GM23248 (cell line): ENCODE measurements at places on chromosomes 7 and 10. TPM values are rescaled to one million over a fixed set of nuclear protein-coding genes. Genes with fewer than 3 reads are reported as not detected.
A peak's percentile ranks its signal among the peaks of the same experiment; 100 is the strongest.

The PRSS1 gene
- not detected in 2 replicates for polyA plus RNA-seq

- peaks cover 10% of the 10 kb centered on the region for H3K4me1 ChIP-seq
- H3K27me3 ChIP-seq, result no peaks in the 10 kb centered on the region
- H3K27ac ChIP-seq, result no peak overlapping the region
- no peak overlapping the region for H3K4me3 ChIP-seq
- H3K36me3 ChIP-seq, result no peaks in the 10 kb centered on the region
These were observed 15.6 kb upstream of the AKR1C3 start for GRCh38 chr10:5078547-5079180.

DNA sequence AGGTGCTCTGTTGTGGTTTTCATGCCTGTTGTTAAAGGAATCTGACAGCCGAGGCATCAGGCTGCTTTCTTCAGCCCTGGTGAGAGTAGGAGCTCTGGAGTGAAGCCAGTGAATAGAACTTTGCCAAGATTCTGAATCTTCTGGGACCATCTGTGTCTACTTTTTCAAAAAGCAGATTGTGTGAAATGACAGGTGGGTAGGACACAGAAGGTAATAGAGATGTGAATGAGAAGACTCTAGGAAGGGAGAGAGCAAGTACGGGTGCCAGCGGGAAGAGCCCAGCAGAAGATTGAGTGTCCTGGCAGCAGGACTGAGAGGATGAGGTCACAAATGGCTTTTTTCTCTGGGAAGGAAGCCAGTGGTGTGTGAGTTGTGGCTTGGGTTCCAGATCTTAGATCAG is 429.2 kb downstream of the SDK1 start:
- no peak overlapping the region for H3K27ac ChIP-seq
- no peak for DNase-seq
- H3K36me3 ChIP-seq, result no peaks in the 10 kb centered on the region
- H3K27me3 ChIP-seq, result no peaks in the 10 kb centered on the region

GRCh38 chr7:29126804-29127203 is 19.5 kb downstream of the CPVL start:
- no peak overlapping the region for H3K27ac ChIP-seq
- no peak for DNase-seq
- H3K4me1 ChIP-seq, result no peaks in the 10 kb centered on the region
- no peak overlapping the region for H3K4me3 ChIP-seq
- peaks cover 12% of the 10 kb centered on the region for H3K27me3 ChIP-seq

GRCh38 chr10:62081341-62082270 is 180.1 kb downstream of the ARID5B start:
- no peaks in the 10 kb centered on the region for H3K27me3 ChIP-seq
- H3K27ac ChIP-seq, result peak overlapping the region; percentile 93
- peaks cover 34% of the 10 kb centered on the region for H3K36me3 ChIP-seq

DNA sequence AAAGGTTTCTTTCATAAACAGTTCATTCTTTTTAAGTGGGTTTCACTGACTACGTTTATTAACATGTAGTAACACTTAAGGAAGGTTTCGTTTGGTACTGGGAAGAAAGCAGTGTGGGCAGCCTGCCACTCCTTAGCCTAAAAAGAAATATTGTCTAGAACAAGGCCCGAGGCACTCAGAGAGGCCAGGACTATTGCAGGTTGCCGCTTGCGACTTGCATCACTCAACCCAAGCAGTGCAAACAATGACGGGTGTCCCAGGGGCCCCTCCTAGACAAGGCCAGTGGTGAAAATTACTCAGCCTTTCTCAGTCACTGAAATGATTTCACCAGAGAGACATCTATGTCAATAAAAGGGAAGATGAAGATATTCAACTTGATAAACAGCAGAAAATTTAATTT is 243.9 kb downstream of the SNX13 start:
- H3K4me1 ChIP-seq, result no peaks in the 10 kb centered on the region
- H3K36me3 ChIP-seq, result peaks cover 4% of the 10 kb centered on the region; the same call in 1 of the 2 replicates
- H3K27me3 ChIP-seq, result no peaks in the 10 kb centered on the region
- peak; percentile 57 for DNase-seq

- peaks cover 38% of the 10 kb centered on the region for H3K36me3 ChIP-seq
- DNase-seq, result no peak
- peaks cover 24% of the 10 kb centered on the region for H3K4me1 ChIP-seq
- no peak overlapping the region for H3K27ac ChIP-seq
These were observed 9.7 kb downstream of the FHIP2A start for GRCh38 chr10:114831186-114831867.

- no peaks in the 10 kb centered on the region for H3K27me3 ChIP-seq
- no peaks in the 10 kb centered on the region for H3K36me3 ChIP-seq
- H3K4me3 ChIP-seq, result no peak overlapping the region
- H3K27ac ChIP-seq, result no peak overlapping the region
These were observed 165.5 kb upstream of the CHRM2 start for GRCh38 chr7:136702913-136703312.

DNA sequence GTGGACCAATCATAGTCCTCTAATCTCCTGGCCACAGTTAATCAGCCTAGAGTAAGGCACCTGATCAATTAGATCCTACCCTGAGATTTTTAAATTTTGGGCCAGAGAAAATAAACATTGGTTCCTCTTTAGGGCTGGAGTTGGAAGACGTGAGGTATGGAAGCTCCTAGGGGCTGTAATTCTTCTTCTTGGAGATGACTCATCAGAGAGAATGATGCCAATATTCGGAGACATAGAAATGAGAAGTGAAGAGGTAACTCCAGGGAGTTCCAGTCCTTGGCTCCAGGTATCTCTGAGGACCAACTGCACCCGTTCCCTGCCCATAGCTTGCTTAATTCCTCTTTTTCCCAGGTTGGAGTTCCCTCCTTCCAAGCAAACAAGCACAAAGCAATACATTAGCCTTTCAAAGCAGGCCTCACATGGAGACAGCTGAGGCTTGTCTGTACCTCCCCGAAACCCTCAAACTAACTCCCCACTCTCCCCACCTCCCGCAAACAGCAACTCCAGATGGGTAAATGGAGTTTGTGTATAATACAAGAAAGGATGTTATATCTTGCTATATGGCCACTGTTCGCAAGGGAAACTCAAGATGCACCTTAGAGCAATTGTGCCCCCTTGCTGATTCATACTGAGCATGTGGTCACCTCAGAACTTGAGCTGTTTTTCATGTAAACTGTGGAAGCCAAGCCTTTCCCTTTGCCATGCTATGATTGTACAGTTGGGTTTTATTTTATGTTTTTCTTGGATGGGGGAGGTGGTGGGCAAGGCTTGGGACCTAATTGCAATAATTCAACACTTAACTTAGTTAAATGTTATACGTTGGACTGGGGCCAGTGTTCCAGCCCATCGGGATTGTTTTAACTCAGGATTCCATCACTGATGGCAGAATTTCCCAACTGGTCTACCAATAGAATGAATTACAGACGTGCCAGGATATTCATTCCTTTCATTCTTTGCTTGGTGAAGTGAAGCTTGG is 29.3 kb downstream of the PIK3AP1 start:
- no peaks in the 10 kb centered on the region for H3K27me3 ChIP-seq
- no peak overlapping the region for H3K27ac ChIP-seq
